ENCODE measurements at places on chromosomes 4 and X.

GRCh38 chrX:129746557-129747470 lies 8.0 kb downstream of the XPNPEP2 start:
- DNase-seq: no peak

DNA sequence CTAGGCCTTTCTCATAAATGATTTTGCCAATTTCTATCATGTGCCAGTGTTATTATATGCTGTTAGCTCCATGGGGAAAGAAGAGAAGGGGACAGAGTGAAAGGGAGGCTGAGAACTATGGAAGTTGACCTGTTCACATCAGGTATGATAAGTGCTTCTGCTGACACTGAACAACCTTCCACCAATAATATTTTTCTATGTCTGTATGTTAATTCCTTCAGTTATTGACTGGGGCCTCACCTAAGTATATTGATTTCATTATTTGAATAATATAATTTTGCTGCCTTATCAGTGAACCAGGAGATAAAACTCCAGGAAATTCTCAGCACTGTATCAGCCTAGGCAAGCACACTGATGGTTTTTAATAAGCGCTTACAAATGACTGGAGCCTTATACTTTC lies 262.8 kb downstream of the SNCA start:
- DNase-seq: no peak

GRCh38 chrX:1591863-1592469 lies 562 bp downstream of the AKAP17A start:
- no peak for DNase-seq

- peak; percentile 19 for DNase-seq
Measured at GRCh38 chrX:97398030-97398551, 514.4 kb downstream of the RPA4 start.

DNA sequence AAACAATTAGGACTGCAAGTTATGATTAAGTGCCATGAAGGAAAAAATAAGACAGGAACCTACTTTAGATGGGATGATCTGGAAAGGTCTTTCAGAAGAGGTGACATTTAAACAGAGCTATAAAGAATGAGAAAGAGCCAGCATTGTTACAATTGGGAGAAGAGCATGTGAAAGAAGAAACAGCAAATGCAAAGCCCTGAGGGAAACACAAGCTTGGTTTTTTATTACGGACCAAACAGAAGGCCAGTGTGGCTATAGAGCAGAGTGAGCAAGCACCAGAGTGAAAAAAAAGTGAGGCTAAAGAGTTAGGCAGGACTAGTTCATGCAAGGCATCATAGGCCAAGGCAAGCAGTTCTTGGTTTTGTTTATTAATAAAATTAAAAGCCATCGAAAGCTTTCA lies 175.6 kb downstream of the RBMX2 start:
- DNase-seq: no peak

GRCh38 chr4:2789793-2790582 lies 2.9 kb upstream of the SH3BP2 start:
- no peak for DNase-seq

- no peak for DNase-seq
Measured at GRCh38 chr4:101669138-101669831, 121.2 kb upstream of the BANK1 start.

GRCh38 chrX:121987835-121988234 lies 940.4 kb downstream of the GLUD2 start:
- no peak for DNase-seq

DNA sequence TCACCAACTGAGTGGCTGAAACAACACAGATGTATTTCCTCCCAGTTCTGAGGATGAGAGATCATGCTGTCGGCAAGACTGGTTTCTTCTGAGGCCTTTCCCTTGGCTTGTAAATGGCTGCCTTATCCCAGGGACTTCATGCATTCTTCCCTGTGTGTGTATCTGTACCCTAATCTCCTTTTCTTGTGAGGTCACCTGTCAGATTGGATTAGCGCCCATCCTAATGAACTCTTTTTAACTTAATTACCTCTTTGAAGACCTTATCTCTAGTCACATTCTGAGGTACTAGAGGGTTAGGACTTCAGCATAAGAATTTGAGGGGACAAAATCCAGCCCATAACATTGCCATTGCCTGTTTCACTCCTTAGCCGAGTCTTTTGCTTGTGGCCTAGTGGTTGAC lies 59.5 kb upstream of the TMEM150C start:
- DNase-seq: no peak

GRCh38 chr4:75561789-75562188 lies 5.9 kb downstream of the ODAPH start:
- DNase-seq: peak; percentile 29

GRCh38 chrX:101799387-101799786 lies 132.4 kb downstream of the ZMAT1 start:
- peak; percentile 86 for DNase-seq

DNA sequence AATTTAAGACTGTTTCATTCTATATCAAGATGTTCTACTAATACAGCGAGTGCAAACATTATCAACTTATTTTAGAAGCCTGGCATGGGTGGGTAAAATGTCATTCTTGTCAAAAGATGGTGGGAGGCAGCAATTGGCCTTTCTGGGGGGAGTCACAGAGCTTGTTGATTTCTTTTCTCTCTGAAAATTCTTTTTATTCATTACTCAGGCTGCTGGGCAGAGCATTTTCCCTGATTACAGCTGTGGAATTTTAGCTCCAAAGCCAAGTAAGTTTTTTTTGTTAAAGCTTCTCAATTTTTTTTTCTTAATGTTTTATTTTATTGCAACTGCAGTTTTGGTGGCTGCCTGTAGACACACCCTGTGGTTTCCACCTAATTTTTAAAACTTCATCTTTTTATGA lies 50.4 kb downstream of the GPC4 start:
- DNase-seq: no peak

GRCh38 chr4:11467931-11468330 lies 39.2 kb upstream of the HS3ST1 start:
- no peak for DNase-seq

DNA sequence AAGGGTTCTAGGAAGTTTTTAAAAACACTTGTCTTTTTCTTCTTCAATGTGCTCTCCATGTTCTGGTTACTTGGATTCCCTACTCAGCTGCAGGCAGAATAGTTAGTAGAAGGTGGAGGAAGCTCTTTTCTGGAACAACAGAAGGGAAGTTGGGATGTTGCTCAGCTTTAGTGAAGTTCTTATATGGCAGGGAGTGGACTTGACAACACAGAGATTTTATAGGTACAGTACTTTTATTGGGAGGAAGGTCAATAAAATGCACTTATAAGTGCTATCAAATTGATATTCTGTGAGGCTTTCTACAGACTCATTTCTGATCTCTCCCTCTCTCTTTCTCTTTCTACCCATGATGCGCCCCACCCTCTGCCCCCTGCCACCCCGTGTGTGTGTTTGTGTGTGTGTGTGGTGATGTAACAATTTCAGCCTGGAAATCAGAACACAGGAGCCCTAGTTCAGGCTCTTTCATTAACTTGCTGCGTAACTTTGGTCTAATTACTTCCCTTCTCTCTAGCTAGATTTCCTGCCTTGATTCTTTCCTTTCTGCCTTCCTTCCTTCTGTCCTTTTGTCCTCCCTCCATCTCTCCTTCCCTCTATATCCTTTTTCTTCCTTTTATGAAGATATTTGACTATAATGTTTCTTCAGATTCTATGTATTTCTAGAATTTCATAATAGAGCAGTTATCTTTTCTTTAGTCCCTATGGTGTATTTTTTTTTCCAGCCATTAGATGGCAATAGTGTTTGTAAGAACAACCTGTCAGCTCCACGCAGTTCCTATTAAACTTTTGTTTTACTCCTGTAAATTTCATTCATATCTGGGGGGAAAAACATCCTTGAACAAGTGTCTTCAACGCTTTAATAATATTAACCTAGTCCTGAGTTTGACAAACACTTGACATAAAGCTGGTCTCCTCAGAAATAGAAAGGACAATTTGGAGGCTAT lies 37.1 kb downstream of the HEPH start:
- peak; percentile 0 for DNase-seq

- DNase-seq: no peak
Measured at GRCh38 chr4:10500776-10501175, 43.5 kb upstream of the ZNF518B start.

DNA sequence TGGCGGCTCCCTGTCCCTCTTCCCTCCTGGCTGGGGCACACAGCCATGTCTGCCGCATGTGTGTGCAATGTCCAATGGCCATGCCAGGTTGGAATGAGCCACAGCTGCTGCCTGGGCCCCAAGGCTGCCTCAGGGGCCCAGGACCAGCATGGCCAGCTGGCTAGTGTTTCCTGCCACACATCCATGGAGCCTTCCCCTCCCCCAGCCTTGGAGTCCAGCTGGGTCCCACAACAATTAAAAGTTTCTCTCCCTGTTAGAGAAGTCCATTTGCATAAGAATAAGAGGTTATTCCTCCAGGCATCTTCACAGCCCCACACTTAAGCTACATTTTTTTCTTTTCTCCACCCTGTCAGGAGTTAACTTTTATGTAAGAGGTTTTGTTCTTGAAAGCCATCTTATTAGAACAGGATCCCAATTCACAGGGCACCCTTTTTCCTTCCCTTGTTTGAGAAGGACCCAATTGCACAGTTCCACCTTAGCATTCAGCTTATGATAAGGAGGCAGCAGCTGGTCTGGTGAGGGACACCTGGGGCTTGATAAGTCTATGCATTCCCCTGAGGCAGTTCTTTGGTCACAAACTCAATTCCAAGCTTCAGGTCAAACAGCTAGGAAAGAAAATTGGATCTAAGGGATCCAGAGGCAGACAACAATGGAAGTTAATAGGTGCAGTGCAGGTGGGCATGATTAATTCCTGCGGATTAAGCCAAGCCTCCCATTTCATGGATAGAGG lies 963.3 kb upstream of the GRIA3 start:
- DNase-seq: no peak

DNA sequence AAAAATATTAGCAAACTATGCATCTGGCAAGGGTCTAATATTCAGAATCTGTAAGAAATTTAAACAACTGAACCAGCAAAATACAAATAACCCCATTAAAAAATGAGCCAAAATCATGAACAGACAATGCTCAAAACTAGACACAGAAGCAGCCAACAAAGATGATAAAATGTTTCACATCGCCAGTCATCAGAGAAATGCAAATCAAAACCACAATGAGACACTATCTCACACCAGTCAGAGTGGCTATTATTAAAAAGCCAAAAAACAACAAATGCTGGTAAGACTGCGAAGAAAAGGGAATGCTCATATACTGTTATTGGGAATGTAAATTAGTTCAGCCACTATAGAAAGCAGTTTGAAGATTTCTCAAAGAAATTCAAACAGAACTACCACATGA lies 201.3 kb upstream of the CPEB2 start:
- no peak for DNase-seq

DNA sequence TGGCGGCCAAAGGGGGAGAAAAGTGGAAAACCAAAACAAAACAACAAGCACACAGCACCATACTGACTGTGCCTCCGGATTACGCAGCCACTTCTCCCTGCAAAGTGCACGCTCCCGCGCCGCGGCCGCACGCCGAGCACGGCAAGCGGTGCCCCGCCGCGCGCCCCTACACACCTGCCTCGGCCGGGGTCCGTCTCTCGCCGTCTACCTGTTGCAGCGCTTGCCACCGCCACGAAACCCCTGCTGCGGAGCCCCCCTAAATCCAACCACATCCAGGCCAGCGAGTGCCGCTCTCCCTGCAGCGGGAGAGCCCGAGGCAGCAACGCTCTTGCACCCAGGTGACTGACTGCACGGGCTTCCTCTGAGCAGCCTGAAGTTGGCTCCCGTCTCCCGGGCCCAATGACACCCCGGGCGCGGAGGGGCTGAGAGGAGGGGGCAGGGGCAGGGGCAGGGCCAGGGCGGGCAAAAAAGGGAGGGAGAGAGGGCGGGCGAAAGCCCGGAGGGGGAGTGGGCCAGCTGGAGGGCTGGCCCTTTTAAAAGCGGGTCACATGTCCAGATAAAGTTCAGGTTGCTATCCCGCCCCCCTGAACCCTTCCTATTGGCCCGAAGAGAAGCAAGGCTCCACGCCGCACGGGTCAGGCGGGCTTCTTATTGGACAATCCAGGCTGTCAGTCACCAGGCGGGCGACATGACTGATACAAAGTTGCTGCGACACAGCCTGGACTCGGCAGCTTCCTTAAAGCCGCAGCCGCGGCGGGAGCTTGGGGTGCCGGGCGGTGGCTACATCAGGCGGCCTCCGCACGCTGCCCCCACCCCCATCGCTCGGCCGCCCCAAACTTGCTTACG lies at the start of gene NR3C2:
Gene NR3C2 (minus strand): TSS at position 429 of the 846 bp plus-strand sequence.
- peak; percentile 96 for DNase-seq

DNA sequence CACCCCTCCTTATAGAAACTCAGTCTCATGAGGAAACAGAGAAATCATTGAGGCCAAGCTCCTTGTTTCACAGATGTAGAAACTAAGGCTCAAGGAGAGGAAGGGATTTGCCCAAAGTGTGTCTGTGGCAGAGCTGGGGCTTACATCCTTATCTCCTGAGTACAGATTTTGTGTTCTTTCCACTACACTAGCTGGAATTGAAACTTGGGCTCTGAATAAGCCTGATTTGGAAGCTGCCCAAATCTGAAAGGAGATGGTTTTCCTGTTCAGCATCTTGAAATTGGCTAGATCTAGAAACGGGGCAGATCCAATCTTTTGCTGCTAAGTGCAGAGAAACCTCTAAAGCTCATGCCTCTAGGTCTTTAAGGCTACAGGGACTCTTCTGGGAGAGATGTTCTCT lies 24.3 kb downstream of the AWAT2 start:
- peak; percentile 43 for DNase-seq

DNA sequence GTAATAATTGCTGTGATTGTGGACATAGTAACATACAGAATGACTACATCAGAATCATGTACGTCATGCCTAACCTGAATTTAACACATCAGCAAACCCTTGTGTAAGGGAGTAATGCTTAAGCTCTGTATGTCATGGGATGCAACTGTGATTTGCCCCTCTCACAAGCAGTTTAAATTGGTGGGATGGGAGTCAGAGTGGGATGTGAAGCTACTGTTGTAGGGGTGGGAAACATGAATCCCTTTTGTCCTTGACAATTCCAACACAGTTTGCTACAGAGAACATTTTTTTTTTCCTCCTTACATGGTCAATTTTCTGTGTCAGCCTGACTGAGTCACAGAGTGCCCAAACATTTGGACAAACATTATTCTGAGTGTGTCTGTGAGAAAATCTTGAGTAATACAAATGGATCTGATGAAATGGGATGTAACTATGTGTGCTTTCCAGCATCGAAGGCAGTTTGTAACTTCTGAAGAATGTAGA lies 392.8 kb downstream of the GPM6A start:
- peak; percentile 98 for DNase-seq

DNA sequence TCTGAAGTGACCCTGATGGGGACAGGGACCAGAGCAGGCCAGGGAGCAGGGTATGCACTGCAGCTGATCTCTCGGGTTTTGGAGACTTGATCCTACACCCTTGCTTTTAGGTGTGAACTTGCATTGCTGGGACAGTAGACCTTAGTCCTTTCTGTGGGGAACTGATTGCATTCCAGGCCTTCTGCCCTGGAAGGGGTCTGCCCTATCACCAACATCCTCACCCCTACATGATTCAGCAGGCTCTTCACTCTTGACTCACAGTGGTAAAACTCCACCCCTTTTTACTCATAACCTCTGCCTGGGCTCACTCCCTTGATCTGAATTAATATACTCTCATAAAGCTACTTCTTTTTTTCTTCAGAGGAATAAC lies 6.6 kb upstream of the DDX60L start:
- DNase-seq: peak; percentile 88

- peak; percentile 11 for DNase-seq
Measured at GRCh38 chrX:17361620-17362019, 13.4 kb upstream of the NHS start.
